Activated T-helper 1 cell treated with anti-CD3 and anti-CD28 coated beads, Interleukin-12 subunit alpha, Interleukin-12 subunit beta, Interleukin-2, Interleukin-4 antibody, amounts not matched to agents 30 ng/mL and 10 ng/mL and 1 ng/mL, durations not matched to agents 14 hours and 24 hours and 36 hours (primary cell): ENCODE measurements at places on chromosomes 13 and 19. TPM values are rescaled to one million over a fixed set of nuclear protein-coding genes. Genes with fewer than 3 reads are reported as not detected.

Gene ZNF418
- 0.70 and 3.6 TPM in 2 replicates for total RNA-seq

DNA sequence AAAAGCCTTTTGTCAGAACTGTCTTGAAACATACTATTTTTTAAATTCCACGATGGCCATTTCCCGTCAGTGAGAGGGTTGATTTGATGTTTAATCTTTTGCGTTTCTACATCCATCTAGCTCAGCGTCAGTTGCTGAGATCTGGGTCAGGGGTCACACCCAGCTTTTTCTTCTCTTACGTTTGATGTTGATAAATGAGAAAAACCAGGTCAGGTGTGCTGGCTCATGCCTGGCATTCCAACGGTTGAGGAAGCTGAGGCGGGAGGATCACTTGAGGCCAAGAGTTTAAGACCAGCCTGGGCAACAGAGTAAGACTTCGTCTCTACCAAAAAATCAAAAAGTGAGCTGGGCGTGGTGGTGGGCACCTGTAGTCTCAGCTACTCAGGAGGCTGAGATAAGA, 168.9 kb downstream of the PTPRS start:
- no peak overlapping the region for H3K27ac ChIP-seq
- H3K27me3 ChIP-seq, result peaks cover 4% of the 10 kb centered on the region
- no peak for DNase-seq
- no peaks in the 10 kb centered on the region for H3K4me1 ChIP-seq

Gene URAD
- not detected in 2 replicates for total RNA-seq

DNA sequence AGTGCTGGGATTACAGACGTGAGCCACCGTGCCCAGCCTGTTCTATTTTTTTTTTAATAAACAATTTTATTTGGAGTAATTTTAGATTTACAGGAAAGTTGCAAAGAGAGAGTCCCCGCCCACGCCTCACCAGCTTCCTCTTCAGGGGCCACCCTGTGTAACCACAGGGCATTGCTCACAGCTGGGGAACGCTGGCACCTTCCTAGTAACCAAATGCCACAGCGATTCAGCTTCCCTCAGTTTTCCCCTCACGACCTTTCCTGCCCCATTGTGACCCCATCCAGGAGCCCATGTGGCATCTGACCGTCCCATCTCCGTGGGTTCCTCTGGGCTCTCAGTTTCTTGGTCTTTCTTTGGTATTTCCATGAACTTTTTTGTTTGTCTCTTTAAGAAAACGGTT, 83.9 kb downstream of the GNG7 start:
- peaks cover 6% of the 10 kb centered on the region for H3K36me3 ChIP-seq
- peak overlapping the region; percentile 96 for H3K27ac ChIP-seq
- peak overlapping the region; percentile 63 for H3K4me3 ChIP-seq
- H3K4me1 ChIP-seq, result peaks cover 64% of the 10 kb centered on the region

DNA sequence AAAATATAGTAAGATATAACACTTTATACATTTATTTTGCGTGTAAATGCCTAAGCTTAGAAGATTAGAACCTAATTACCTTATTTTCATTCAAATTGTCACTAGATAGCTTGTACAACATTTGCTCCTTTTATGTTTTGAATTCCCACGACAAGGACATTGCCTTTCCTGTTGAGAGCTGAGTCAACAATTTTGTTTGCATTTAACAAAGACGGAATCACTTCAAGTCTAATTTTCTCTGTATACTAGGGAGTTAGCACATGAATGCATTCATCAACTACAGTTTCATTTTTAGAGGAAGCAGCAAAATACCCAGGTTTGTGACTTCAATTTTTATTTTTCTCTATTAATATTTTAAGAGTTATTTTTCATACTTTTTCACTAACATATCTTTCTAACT, 48.7 kb upstream of the PCCA start:
- no peak for DNase-seq
- no peaks in the 10 kb centered on the region for H3K36me3 ChIP-seq
- no peak overlapping the region for H3K4me3 ChIP-seq
- no peak overlapping the region for H3K27ac ChIP-seq
- no peaks in the 10 kb centered on the region for H3K4me1 ChIP-seq

Gene BCAM
- total RNA-seq, result not detected in 2 replicates

Gene UBL5
- 338 and 351 TPM in 2 replicates for total RNA-seq

DNA sequence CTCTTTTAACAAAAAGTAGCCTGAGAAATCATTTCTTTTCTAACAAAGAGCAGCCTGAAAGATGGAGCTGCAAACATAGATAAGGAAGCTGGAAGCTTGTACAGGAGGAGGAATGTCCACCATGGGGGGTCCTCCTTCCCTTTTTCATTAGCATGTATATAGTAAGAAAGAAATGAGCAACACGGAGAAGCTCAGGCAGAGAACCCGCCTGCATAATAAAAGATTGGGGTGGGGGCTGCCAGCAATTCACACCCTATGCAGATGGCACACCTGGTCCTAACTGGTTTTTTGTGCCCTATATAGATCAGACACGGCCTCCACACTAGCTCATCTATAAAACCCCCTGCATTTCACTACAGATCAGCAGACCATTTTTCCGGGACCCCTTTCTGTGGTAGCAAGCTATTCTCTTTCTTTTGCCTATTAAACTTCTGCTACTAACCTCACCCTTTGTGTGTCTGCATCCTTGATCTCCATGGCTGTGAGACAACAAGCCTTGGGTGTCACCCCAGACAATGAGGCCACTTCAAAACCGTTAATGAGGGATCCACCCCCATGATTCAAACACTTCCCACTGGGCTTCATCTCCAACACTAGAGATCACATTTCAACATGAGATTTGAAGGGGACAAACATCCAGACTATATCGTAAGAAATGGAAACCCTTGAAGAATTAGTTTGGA, 167.5 kb upstream of the FREM2 start:
- DNase-seq, result no peak
- H3K4me1 ChIP-seq, result no peaks in the 10 kb centered on the region
- H3K4me3 ChIP-seq, result no peak overlapping the region
- H3K27me3 ChIP-seq, result peaks cover 1% of the 10 kb centered on the region
- no peak overlapping the region for H3K27ac ChIP-seq
